Thoracic aorta (tissue), 2 donors: ENCODE measurements at places on chromosomes 6 and 20.

DNA sequence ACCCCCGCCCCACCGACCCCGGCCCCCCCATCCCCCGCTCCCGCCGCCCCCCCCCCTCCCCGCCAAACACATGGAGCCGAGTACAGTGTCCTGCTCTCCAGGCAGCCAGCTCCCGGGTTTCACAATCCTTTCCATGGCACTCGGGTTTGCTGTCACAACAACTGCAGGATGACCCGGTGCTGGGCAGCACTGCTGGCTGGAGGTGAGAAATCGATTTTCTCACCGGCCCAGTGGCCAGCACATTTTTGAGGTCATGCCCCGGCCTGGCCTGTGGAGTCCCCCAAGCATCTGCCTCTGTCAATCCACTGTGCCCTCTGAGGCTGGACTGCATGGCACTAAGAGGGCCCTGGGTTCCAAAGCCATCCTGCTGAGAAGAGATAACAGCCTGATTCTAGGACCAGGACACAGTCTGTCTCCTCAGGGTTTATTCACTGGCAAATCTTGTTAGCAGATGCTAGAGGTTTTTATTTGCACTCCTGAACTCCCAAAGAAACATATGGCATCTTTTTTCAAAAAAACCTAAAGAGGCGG is 129.5 kb downstream of the NFATC2 start:
- DNase-seq = no peak

DNA sequence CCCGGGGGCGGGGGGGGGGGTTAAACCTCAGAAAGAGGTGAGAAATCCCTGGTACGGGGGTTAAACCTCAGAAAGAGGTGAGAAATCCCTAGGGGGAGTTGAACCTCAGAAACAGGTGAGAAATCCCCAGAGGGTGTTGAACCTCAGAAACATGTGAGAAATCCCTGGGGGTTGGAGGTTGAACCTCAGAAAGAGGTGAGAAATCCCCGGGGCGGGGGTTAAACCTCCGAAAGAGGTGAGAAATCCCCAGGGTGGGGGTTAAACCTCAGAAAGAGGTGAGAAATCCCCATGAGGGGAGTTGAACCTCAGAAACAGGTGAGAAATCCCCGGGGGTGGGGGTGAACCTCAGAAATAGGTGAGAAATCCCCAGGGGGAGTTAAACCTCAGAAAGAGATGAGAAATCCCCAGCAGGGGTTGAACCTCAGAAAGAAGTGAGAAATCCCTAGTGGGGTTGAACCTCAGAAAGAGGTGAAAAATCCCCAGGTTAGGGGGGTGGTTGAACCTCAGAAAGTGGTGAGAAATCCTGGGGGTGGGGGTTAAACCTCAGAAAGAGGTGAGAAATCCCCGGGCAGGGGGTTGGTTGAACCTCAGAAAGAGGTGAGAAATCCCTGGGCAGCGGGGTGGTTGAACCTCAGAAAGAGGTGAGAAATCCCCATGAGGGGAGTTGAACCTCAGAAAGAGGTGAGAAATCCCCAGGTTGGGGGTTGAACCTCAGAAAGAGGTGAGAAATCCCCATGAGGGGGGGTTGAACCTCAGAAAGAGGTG is 87.4 kb downstream of the PLG start:
- DNase-seq = no peak

- DNase-seq = no peak
These were observed 230.9 kb downstream of the SYNDIG1 start for GRCh38 chr20:24700166-24700860.

- no peak for DNase-seq
These were observed 5.3 kb upstream of the GUCA1B start for GRCh38 chr6:42200035-42200434.

DNA sequence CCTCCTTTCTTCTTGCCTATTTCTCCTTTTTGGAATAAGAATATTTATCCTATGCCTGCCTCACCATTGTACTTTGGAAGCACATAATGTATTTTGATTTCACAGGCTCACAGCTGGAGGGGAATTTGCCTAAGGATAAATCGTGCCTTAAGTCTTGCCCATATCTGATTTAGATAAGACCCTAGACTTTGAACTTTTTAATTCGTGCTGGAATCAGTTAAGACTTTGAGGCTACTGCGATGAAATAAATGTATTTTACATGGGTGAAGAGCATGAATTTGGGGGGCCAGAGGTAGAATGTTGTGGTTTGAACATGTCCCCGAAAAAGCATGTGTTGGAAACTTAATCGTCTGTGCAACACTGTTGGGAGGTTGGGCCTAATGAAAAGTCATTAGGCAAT is 648.8 kb downstream of the EPHA7 start:
- DNase-seq = no peak

DNA sequence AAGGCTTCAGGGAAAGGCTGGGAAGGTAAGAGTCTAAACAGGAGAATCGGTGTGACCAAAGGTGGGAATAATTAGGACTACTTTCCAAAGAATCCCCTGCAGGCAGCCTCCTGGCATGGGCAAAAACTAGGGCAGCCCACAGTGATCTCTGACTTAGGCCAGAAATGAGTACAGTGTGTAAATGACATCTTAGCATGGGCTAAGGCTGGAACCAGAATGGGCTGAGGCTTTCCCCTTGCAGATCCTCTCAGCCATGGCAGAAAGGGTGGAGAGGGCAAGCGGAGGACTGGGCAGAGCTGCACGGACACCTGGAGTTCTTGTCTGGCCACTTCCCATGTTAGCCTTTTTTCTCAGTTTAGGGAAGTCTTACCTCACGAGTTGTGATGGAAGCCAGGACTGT is 69.9 kb upstream of the FOXQ1 start:
- no peak for DNase-seq
